T-helper 9 cell (primary cell): ENCODE measurements at places on chromosomes 2 and 18.

GRCh38 chr18:13797157-13797611 lies 26.8 kb upstream of the MC5R start:
- no peak for DNase-seq

- DNase-seq, result no peak
These were observed 2.7 kb downstream of the VSNL1 start for GRCh38 chr2:17543131-17543660.

DNA sequence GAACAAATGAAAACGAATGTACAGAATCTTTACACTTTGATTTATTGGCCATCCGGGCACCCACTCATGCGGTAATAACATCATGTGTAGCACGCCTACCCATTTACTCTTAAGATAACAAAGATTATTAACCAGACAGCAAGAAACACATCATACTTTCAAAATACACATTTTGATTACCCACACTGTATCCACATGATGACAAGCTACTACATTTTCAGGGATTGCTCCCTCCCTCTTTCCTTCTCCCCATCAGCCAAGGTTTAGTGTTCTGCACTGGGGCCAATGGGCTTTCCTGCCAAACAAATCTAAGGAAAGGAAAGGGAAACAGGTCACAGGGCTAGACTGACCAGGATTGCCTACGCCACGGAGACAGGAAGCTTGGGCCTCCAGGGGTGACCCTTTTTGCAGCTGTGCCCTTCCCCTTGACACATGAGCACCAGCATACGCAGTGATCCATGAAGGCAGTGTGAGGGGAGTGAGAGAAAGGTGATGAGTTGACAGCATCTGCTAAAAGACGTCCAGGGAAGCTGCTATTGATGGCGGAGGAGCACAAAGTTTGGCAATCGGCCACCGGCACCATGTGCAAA lies 76.5 kb downstream of the ZNF521 start:
- DNase-seq, result no peak

DNA sequence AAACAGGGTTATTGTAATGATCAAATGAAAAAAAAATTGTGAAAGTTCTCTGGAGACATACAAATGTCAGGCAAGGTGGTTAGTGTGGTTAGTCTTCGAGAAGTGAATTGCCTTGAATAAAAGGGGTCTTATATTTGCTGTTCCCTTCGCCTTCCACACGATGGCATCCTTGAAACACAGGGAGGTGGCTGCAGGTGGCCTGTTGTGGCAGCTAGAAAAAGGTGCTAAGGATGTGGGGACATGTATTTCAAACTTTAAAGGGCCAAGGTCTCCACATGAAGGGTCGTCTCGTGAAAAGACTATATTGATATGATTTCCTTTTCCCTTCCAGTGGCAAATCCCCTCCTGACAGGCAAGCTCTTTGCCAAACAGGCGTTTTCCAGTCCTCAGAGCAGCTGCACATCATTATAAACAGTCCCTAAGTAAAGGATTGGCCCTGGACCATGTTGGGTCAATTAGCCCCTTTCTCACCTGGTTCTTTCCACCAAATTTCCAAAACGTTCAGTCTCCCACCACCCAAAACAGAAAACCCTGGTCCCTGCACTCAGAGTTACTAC lies 68.5 kb downstream of the COPS8 start:
- DNase-seq, result peak; percentile 18

DNA sequence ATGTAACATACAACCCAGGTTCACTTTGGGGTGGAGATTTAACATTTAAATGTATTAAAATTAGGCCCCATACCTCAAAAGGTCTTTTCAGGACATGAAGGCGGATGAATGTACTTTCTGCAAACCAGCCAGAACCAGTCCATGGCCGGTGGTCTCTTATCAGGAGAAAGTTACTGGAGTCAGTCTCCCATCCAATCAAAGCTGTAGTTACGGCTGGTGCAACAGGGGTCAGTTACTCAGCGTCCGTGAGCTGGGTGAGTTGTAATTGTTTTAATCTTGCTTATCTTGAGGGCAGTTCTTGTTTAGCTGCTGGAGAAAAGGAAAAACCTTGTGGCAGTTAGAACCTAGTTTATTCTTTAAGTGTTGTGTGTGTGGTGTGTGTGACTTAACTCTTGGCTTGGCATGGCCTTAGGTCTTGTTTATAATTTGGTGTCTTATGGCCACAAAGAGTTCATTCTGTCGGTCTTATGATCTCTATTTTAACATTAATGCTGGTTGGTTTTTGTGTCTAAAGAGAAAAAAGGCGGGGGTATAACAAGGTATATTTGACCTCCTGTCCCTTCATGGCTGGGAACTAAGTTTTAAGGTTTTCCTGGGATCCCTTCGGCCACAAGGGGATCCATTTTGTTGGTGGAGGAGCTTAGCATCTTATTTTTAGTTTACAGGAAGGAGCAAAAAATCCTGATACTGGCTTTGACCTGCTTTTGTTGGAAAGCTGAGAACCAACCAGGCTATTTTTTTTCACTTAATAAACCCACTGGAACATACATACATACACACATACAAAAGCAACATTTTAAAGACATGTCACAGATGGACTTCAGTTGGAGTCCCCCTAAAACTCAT lies 143.5 kb upstream of the NCK2 start:
- DNase-seq, result no peak

DNA sequence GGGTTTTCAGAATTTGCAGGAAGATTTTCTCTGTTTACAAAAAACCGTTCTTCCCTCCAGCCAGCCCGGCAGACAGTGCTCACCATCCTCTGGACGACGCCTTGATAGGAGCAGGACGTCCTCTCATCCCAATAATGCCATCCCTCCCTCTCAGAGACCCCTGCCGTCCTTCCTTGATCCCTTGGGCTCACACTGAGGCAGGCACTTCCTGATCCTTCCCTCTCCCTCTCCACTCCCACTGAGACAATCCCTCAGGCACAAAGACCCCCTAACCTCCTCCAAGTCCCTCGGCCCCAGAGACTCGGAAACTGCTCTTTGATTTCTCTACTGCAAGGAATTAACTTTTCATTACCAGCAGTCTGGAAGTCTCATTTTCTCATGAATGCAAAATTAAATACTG lies 42.5 kb downstream of the PAX3 start:
- DNase-seq, result no peak

DNA sequence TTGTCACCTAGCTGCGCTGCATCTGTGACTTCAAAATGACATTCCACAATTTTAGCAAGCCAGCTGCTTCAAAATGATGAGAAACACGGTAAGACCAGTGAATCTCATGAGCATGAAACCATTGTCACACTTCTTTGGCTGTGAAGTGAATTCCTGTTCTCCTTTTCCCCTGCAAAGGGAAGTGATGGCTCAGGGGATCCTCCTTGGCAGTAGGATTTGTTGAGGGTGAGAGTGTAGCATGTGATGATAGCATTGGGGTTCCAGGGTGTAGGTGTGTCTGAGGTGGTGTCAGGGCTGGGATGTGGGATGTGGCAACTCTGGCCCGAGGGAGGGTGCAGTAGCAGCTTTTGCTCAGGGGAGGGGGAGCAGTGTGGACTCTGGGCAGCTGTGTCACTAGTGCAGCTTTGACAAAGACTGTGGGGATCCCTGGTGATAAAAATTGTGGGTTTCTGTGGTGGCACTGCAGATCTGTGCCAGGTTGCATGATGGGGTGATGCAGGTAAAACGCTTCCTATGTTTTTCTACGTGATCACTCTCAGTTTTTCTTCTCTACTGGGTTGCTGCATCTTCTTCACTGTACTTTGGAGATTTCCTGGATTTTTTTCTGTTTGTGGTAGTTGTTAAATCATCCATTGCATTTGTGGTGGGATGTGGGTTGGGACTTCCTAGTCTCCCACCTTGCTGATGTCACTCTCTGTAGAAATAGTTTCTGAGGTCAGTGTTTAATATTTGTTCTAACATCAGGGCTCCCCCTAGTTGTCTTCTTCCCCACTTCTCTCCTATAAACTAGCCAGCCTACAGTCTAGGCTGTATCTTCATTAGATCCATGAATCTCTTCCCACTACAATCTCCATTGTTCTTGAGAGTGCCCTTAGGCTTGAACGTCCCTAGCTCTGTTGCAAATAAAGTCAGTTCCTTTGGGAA lies 107.0 kb downstream of the ACTR3 start:
- no peak for DNase-seq

- DNase-seq, result no peak
These were observed 183.0 kb downstream of the NYAP2 start for GRCh38 chr2:225582355-225583116.

- peak; percentile 25 for DNase-seq
These were observed at the start of gene CRIM1 for GRCh38 chr2:36355151-36355889. TSS of gene CRIM1 (plus strand) at chr2:36355778. CDS start at chr2:36356293, 515 bp downstream.

GRCh38 chr2:174449033-174449432 lies 37.8 kb downstream of the GPR155 start:
- no peak for DNase-seq

DNA sequence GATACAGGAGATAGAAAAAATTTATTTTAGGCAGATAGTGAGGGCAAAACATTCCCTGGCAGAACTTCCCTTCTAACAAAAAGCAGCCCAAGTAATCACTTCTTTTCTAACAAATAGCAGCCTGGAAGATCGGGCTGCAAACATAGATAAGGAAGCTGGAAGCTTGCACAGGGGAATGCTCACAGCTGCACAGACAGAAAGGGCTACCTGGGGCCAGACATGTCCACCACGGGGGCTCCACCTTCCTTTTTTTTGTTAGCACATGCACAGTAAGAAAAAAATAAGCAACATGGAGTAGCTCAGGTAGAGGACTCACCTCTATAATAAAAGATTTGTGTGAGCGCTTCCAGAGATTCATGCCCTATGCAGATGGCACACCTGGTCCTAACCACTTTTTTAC lies 420.5 kb downstream of the PTH2R start:
- no peak for DNase-seq

DNA sequence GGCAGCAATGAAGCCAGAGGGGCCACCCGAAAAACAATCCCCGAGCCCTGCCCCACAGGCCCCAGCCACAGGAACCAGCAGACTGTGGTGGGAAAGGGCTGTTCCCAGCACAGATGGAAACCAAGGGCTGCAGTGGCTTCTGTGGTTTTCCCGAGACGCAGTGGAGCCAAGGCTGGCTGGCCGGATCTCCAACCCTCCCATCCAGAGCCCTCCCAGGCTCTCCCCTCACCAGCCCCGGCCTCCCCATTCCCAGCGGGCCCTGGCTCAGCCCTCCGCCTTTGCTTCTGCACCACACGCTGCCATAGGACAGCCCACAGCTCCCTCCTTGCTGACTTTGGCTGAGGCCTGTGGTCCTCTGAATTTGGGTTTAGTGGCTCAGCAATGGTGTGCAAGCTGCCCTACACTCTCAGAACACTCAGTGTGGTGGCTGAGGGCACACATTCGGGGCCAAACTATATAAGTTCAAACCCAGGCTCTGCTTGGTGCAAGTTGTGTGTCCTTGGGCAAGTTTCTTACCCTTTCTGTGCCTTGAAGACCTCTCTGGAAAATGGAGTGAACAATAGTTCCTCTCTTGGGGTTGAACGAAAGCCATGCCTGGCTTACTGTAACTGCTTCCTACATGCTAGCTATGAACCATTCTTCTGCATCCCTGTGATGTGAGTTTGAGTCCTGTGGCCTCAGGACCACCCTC lies 200.1 kb downstream of the SMAD7 start:
- DNase-seq, result no peak

GRCh38 chr2:43009448-43009847 lies 217.0 kb downstream of the ZFP36L2 start:
- DNase-seq, result no peak

- no peak for DNase-seq
These were observed 10.1 kb downstream of the IWS1 start for GRCh38 chr2:127516041-127516762.

- no peak for DNase-seq
These were observed 30.1 kb downstream of the TMEM18 start for GRCh38 chr2:647003-647560.

DNA sequence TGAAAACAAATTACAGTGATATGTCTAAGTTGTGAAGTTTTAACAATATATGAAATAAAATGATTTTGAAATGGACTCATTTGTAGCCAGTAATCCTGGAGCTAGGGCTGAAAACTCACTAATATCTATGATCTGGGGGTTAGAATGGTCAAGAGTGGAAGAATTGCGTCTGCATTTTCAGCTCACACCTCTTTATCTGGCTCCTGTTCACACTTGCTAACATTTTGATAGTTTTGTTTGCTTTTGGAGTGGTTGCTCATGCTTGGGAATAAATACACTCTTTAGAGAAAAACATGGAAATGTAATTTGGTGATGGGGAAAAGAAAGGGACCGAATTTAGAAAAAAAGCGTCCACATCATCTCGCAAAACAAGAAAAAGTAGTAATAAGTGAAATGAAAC lies 30.7 kb downstream of the UBE2F start:
- no peak for DNase-seq

- DNase-seq, result no peak
These were observed 62.8 kb upstream of the SP3 start for GRCh38 chr2:174027956-174028355.

DNA sequence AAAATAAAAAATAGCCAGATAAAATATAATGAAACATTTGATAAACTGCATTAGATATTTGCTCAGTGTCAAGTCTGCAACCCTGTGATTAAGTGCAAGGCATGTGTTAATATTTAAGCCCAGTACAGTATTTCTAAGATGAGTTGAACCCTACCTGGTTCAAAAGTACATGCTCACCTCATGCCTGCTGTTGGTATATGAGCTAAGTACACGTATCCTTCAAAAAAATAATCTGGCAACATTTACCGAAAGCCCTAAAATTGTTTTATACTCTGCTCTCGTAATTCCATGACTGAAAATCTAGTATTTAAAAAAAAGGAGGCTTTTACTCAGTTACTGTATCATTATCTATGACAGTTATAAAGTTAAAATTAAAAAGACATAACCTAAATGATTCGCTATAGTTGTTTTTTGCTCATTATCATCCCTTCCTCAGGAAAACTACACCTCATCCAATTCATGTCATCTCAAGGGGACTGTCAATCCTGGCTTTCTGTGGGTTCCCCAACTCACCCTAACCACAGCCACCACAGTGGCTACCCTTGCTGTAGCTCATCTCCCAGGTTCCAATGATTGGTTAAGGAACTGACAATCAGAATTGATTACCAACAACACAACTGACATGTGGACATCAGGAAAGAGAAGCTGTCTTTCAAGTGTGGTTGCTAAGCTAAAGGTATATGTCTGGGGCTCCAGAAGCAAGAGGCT lies 10.6 kb downstream of the TLK1 start:
- no peak for DNase-seq

- no peak for DNase-seq
These were observed 83.0 kb downstream of the CMPK2 start for GRCh38 chr2:6782517-6783237.

- no peak for DNase-seq
These were observed 2.8 kb upstream of the LRRFIP1 start for GRCh38 chr2:237624565-237624964.

DNA sequence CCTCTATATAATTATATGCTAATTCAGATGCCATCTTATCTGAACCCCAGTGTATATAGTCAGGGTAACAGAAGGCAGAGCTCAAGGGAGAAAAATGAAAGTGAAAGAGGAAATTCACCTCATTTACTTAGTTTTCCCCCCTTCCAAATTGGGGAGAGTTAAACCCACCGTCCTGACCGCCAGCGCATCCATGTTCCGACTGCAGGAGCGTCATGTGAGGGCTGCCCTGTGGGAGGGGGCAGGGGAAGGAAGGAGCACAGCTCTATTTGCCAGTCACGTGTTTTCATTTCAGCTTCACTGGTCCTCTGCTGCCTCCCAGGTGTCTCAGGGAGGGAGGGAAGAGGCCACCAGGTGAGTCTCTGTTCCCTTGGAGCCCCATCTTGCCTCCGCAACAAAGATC lies 13.2 kb downstream of the CNNM4 start:
- peak; percentile 35 for DNase-seq

- DNase-seq, result no peak
These were observed 18.8 kb downstream of the EPHA4 start for GRCh38 chr2:221553333-221553732.
